Neural progenitor cell (in vitro differentiated cells): ENCODE measurements at places on chromosomes 3 and 15.
A peak's percentile ranks its signal among the peaks of the same experiment; 100 is the strongest.

- H3K4me3 ChIP-seq = no peak overlapping the region
- H3K27me3 ChIP-seq = no peaks in the 10 kb centered on the region
- H3K36me3 ChIP-seq = no peaks in the 10 kb centered on the region
- DNase-seq = no peak
- H3K27ac ChIP-seq = no peak overlapping the region
These were observed 124.2 kb downstream of the SATB1 start for GRCh38 chr3:18300916-18301315.

- H3K27ac ChIP-seq = no peak overlapping the region
- H3K4me1 ChIP-seq = peaks cover 12% of the 10 kb centered on the region
- H3K27me3 ChIP-seq = no peaks in the 10 kb centered on the region
- H3K36me3 ChIP-seq = no peaks in the 10 kb centered on the region
These were observed 32.3 kb upstream of the CFAP20DC start for GRCh38 chr3:59082106-59082505.

DNA sequence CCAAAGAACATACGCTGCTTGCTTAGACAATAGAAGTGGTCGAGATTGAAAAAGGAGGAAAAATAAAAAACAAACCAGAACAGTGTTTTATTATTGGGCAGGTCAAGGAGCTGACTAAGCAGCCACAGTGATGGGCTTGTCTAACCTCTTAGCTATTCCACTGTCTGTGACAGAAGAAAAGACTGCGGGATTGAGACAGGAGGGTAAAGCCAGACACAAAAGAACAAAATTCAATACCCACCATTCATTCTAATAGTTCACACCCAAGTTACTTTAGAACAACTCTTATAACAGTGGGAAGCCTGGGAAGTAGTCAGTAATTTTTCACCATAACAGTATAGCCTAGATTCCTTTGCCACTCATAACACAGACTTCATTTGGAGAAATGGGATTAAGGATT, 435.4 kb downstream of the MFSD1 start:
- no peaks in the 10 kb centered on the region for H3K36me3 ChIP-seq
- H3K4me1 ChIP-seq = no peaks in the 10 kb centered on the region
- no peaks in the 10 kb centered on the region for H3K27me3 ChIP-seq
- H3K27ac ChIP-seq = no peak overlapping the region

- H3K36me3 ChIP-seq = peaks cover 18% of the 10 kb centered on the region
- no peak overlapping the region for H3K27ac ChIP-seq
- peaks cover 16% of the 10 kb centered on the region for H3K4me1 ChIP-seq
- DNase-seq = no peak
These were observed 90.0 kb downstream of the STT3B start for GRCh38 chr3:31622636-31623288.

DNA sequence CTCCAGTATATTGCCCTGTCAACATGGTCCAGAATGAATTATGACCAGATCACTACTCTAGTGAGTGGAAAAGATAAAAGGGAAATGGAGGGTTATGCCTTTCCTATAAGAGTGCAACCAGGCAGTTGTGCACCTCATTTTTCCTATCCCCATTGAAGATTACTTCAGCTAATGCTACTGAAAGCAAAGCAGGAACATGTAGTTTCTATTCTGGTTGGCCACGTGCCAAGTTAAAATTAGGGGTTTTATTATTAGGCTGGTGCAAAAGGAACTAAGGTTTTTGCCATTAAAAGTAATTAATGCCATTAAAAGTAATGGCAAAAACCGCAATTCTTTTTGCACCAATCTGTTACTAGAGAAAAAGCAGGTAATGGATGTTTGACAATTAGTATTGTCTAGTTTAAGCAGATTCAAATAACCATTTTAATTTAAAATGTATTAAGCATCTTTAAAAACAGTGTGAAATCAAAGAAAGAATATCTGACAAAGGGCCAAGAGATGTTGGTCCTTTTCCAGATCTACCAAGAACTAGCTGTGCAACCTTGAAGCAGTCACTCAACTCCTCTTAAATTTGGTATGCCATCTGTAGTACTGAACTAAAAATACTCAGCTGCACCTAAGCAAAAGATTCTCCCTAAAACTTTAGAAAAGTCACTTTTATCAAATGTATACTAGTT, 567.5 kb upstream of the CCDC54 start:
- H3K36me3 ChIP-seq = no peaks in the 10 kb centered on the region
- no peak for DNase-seq

DNA sequence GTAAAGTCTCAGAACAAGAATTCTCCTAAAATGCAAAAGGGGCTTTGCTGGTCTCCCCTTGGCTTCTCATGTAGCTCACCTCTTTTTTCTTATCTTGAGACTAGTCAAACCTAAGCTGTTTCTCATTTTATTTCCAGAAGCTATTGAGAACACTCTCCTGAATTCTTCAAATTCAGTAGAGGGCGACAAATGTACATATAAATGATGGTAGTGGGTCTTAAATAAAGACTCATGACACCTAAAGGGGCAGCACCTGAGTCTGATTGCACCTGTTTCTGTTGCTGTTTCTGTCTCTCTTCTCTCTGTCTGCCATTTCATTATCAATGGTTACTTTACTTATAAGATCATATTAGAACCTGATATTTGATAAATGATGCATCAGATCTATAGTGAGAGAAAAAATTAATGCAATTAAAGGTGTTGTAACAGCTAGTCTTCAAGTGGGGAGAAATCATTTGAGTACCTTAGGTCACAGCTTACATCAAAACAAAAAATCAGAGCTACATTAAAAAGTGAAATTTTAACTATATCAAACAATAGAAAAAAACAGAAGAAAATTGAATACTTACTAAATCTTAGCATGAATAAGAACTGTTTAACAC, 7.0 kb downstream of the ADIPOQ start:
- H3K27me3 ChIP-seq = no peaks in the 10 kb centered on the region
- no peak overlapping the region for H3K4me3 ChIP-seq

DNA sequence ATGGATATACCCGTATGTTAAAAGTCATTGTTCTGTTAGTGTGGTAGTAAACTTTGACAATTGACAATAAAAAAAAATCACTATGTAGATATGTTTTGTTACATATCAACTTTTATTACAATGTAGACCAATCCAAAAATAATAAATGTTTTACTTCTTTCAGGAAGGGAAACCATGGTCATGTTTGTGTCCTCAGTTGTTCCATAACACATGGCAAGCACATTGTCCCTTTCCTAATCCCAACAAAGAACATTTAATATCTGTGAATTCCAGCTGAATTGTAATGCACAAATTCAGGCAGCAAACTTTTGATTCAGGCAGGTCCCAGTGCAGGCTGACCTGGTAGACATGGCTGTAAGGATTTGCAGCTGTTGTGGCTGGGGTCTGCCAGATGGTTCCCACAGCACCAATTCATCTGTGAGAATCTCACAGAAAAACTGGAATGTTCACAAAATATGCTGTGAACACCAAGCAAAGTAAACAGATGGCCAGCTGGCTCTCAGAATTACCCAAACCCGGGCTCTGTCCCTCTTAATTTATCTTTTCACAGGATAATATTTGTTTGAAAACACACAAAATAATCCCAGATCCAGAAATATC, 1.9 kb upstream of the SPG21 start:
- H3K36me3 ChIP-seq = no peaks in the 10 kb centered on the region
- H3K27me3 ChIP-seq = no peaks in the 10 kb centered on the region
- no peak overlapping the region for H3K4me3 ChIP-seq
- no peak for DNase-seq
- no peak overlapping the region for H3K27ac ChIP-seq
- peaks cover 8% of the 10 kb centered on the region for H3K4me1 ChIP-seq

GRCh38 chr3:193870376-193871219, 265.4 kb upstream of the HES1 start:
- DNase-seq = no peak
- peaks cover 30% of the 10 kb centered on the region for H3K4me1 ChIP-seq
- H3K27me3 ChIP-seq = peaks cover 31% of the 10 kb centered on the region
- H3K4me3 ChIP-seq = no peak overlapping the region
- no peaks in the 10 kb centered on the region for H3K36me3 ChIP-seq

GRCh38 chr3:188171682-188172467, 17.9 kb downstream of the LPP start:
- no peak overlapping the region for H3K4me3 ChIP-seq
- H3K27me3 ChIP-seq = no peaks in the 10 kb centered on the region
- no peaks in the 10 kb centered on the region for H3K36me3 ChIP-seq
- no peak for DNase-seq
- H3K27ac ChIP-seq = no peak overlapping the region

GRCh38 chr3:191244242-191244867, 45.3 kb downstream of the OSTN start:
- no peak overlapping the region for H3K27ac ChIP-seq
- peaks cover 9% of the 10 kb centered on the region for H3K4me1 ChIP-seq
- no peaks in the 10 kb centered on the region for H3K27me3 ChIP-seq
- no peak for DNase-seq
- H3K36me3 ChIP-seq = no peaks in the 10 kb centered on the region

- DNase-seq = no peak
- no peaks in the 10 kb centered on the region for H3K27me3 ChIP-seq
- H3K36me3 ChIP-seq = no peaks in the 10 kb centered on the region
- H3K4me1 ChIP-seq = peaks cover 2% of the 10 kb centered on the region
- no peak overlapping the region for H3K27ac ChIP-seq
These were observed 255.9 kb upstream of the LYSMD4 start for GRCh38 chr15:99989095-99989494.

- no peak overlapping the region for H3K27ac ChIP-seq
- H3K27me3 ChIP-seq = no peaks in the 10 kb centered on the region
- no peak overlapping the region for H3K4me3 ChIP-seq
These were observed 48.2 kb upstream of the IGF1R start for GRCh38 chr15:98599909-98600691.

DNA sequence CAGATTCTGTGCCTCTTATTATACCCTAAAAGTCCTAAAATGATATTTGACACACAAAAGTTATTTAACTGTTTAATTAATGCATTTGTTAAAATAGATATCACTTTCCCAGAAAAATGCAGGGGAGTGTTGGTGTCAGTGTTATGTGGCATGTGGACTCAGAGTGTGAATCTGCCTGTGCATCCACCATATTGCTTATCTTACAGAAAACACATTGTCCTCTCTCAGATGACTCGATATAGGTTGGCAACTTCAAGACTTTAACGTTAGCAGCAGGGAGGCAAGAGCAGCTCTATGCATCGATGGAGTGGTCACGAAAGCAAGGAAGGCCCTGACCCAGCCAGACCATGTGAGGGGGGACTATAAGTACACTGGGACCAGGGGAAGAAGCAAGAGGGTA, 165.4 kb upstream of the DCBLD2 start:
- H3K4me1 ChIP-seq = no peaks in the 10 kb centered on the region
- no peak overlapping the region for H3K27ac ChIP-seq
- no peak overlapping the region for H3K4me3 ChIP-seq
- no peaks in the 10 kb centered on the region for H3K36me3 ChIP-seq
- no peak for DNase-seq
- H3K27me3 ChIP-seq = no peaks in the 10 kb centered on the region

GRCh38 chr3:5787861-5788488, 600.5 kb downstream of the EDEM1 start:
- H3K4me3 ChIP-seq = no peak overlapping the region
- peak; percentile 57 for DNase-seq
- no peaks in the 10 kb centered on the region for H3K4me1 ChIP-seq
- no peaks in the 10 kb centered on the region for H3K27me3 ChIP-seq
- H3K36me3 ChIP-seq = no peaks in the 10 kb centered on the region

- no peak for DNase-seq
- H3K27me3 ChIP-seq = no peaks in the 10 kb centered on the region
- H3K4me3 ChIP-seq = no peak overlapping the region
- no peak overlapping the region for H3K27ac ChIP-seq
These were observed 212.9 kb upstream of the ARPP21 start for GRCh38 chr3:35426366-35426958.

DNA sequence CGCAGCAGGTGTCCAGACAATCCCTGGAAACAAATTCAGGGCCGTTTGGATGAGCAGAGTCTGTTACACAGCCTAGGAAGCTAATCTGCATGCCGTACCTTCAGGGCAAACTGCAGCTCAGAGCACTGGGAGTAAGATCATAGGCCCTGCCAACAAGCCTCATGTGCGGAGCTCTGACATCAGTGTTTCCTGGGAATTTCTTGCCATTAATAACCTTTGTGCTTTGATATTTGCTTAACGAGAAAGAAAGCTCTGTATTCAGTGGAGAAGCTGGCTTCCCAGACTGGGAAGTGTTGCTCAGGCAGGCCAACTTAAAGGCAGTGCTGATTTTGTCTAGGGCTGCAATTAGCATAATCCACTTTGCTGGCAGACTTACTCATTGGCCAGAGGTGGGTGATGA, 116.1 kb upstream of the KLHL25 start:
- H3K36me3 ChIP-seq = no peaks in the 10 kb centered on the region
- peak; percentile 25 for DNase-seq
- H3K4me1 ChIP-seq = peaks cover 19% of the 10 kb centered on the region
- H3K27me3 ChIP-seq = no peaks in the 10 kb centered on the region
